Left renal pelvis (tissue), 4 donors: ENCODE measurements at places on chromosomes 4 and X. TPM values are rescaled to one million over a fixed set of nuclear protein-coding genes. Genes with fewer than 3 reads are reported as not detected.

GRCh38 chr4:7295197-7295910, 103.0 kb downstream of the SORCS2 start:
- no peak for DNase-seq

GRCh38 chr4:53935780-53936179, 128.6 kb downstream of the CHIC2 start:
- DNase-seq: no peak

The ZBTB33 gene
- polyA plus RNA-seq: 24.7 TPM

GRCh38 chr4:182102576-182102975, 140.6 kb upstream of the TENM3 start:
- no peak for DNase-seq

DNA sequence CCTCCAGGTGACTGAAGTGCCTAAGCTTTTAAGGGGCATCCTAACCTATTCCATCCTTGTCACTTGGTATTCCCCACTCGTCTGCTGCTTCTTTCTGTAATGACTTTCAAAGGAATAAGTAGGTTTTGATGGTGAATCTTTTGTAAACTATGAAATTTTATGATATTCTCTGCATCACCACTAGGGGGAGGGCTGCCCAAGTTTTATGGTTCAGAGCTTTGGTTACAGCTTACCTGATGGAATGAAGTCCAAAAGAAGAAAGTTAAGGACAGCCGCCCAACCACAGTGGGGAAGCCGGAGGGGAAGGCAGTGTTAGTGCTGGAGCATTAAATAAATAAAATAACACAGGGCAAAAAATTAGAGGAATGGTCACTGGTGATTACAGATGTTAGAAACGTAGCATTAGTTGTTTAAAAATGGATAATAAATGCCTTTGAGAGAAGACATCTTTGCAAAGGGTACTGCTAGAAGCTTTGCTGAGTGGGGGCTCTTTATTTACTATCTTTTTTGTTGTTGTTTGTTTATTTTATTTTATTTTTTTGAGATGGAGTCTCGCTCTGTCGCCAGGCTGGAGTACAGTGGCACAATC, 204.9 kb downstream of the GBA3 start:
- DNase-seq: no peak

The MAGEC1 gene
- polyA plus RNA-seq: not detected

DNA sequence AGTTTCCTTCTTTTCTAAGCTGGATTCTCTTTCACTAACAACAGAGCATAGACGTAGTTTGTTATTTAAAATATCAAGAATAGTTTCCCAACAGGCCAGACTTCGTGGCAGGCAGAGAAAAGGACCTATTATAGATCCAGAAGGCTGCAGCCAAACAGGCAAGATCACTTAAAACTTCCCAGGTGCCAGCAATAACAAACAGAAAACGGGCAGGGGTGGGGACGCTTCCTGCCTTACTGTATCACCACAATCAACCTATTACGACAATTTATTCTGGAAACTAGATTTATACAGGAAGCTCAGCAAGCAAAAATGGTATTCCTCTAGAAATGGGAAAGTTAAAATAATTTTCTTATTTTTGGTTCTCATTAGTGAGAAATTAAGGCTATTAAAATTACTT, 22.1 kb downstream of the RWDD4 start:
- no peak for DNase-seq

The FDCSP gene
- 0.37 TPM for polyA plus RNA-seq

DNA sequence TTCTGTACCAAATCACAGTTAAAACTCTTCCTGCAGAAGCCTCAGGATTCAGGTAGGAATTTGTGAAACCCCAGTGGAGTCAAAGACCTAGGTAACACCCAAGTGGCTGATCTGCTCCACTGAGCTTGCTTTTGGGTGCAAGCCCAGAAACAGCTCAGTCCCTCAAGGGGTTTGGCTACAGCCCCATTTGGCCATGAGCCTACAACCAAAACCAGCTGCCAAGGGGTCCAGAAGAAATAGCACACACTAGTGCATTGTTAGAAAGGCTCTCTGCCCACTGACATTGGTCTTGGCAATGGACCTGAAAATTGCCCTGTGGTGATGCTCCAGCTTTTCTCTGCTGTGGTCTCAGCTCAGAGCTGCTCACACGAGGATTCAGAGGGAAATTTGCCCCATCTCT, 577.4 kb upstream of the INTU start:
- no peak for DNase-seq

DNA sequence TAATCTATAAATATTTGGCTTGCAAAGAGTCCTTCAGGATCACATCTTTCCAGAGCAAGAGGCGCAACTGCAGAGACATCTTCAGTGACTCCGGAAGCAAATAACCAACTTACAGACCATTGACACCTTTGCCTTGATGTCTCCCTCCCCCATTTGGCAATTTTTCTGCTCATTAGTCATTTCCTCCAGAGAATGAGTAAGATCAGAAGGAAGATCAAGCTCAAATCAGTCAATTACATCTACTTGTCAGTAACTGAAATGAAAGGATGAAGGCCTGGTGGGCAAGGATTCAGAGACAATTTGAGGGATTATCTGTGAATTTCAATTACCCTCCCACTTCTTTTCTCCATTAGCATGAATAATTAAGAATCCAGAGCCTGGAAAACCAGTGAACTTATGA, 665.6 kb upstream of the CPEB2 start:
- DNase-seq: no peak

DNA sequence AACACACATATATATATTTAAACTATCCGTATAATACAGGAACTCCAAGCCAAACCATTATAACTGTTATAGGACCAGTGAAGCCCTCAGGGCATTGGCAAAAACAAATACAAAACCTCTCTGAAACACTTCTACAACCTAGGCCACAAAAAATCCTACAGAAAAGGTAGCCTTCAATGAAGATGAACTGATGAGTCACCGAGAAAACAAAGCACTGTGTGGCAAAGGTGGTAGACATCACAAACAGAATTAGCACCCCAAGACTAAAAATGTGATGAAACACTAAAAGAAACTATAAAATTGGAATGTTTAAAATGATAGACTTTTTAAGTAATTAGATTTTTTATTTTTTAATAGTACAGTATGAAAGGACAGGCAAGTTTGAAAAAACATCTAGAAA, 5.5 kb upstream of the HSPA4L start:
- DNase-seq: no peak

The RHOH gene
- 0.67 TPM for polyA plus RNA-seq

The UGT8 gene
- polyA plus RNA-seq: 63.2 TPM

The ARSJ gene
- 16.1 TPM for polyA plus RNA-seq

DNA sequence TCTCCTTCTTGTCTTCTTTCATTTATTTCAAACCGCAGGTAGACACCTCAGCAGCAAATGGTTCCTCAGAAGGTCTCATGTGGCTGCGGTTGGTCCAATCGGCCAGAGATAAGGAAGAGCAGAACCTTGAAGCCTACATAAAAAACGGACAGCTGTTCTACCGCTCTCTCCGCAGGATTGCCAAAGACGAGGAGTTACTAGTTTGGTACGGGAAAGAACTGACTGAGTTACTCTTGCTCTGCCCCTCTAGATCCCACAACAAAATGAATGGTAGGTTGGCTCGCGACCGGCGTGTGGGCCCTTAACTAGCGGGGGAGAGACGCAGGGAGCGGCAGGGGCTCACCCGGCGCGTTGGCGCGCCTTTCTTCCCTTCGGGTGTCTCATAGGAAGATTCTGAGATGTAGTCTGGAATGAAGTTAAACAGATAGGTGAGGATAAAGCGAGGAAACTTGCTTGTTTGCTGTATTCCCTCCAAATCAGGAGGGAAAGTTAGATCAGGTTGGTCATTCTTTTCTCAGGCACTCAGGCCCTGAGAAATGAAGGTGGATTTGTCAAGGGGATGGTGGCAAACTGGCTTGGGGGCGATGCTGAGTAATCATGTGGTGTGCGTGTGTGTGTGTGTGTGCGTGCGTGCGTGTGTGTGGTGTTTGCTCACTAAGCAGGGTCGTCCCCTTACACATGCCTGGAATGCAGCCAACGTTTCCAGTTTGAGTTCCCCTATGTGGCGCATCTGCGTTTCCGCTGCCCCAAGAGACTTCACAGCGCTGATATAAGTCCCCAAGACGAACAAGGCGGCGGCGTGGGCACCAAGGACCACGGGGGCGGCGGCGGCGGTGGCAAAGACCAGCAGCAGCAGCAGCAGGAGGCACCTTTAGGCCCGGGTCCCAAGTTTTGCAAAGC, 4.2 kb downstream of the PRDM8 start:
- DNase-seq: no peak

GRCh38 chrX:21764008-21764407, 6.1 kb upstream of the SMPX start:
- no peak for DNase-seq

- no peak for DNase-seq
Measured at GRCh38 chr4:85555206-85555605, 80.3 kb downstream of the ARHGAP24 start.

GRCh38 chrX:17564689-17565409, 172.4 kb upstream of the SCML1 start:
- DNase-seq: no peak

GRCh38 chr4:155071962-155072361, 136.5 kb upstream of the NPY2R start:
- DNase-seq: no peak

DNA sequence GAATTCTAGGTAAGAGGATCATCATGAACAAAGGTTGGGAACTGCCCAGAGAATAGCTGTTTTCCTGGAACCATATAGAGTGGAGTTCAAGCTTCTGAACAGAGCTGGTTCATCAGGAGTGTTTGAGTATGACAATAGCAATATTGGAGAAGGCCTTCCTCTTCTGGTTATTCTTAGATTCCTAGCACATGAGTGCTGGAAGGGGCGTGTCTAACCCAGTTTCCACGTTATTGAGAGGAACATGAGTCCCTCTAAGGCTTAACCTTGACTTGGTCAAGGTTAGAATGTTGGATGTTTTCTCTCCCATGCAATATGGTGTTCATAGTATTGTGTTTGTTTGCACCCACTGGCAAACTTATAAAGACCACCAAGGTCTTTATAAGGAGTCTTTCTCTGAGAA, 101.3 kb downstream of the TSPAN7 start:
- DNase-seq: no peak

The EGF gene
- 3.8 TPM for polyA plus RNA-seq

The NIPAL1 gene
- polyA plus RNA-seq: 13.2 TPM

The HPGDS gene
- polyA plus RNA-seq: 5.4 TPM

DNA sequence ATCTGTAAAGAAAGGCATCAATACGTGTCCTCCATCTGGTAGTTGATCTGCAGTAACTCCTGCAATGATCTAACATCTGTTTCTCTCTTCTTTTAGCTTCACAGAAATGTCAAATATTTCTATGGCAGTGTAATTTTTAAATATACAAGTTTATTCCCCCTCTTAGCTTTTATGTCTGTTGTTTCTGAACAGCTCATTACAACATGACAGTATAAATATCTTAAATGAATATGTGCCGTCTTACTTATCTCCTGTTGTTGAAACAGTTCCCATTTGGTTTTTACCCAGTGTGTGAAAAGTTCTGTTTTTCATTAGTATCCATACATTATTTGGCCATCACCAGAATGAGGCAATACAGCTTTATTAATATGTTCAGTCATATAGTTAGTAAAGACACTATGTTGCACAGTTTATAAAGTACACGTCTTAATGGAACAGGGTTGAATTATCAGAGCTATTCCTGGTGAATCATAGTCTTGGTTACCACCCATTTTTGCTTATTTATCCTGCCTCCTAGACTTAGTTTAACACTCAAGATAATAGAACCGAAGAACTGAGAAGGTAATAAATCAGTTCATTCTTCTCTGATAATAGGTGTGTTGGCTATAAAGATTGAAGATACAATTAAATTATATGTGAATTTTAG, 321.6 kb downstream of the TENM3 start:
- DNase-seq: no peak

The SATL1 gene
- 0.66 TPM for polyA plus RNA-seq

DNA sequence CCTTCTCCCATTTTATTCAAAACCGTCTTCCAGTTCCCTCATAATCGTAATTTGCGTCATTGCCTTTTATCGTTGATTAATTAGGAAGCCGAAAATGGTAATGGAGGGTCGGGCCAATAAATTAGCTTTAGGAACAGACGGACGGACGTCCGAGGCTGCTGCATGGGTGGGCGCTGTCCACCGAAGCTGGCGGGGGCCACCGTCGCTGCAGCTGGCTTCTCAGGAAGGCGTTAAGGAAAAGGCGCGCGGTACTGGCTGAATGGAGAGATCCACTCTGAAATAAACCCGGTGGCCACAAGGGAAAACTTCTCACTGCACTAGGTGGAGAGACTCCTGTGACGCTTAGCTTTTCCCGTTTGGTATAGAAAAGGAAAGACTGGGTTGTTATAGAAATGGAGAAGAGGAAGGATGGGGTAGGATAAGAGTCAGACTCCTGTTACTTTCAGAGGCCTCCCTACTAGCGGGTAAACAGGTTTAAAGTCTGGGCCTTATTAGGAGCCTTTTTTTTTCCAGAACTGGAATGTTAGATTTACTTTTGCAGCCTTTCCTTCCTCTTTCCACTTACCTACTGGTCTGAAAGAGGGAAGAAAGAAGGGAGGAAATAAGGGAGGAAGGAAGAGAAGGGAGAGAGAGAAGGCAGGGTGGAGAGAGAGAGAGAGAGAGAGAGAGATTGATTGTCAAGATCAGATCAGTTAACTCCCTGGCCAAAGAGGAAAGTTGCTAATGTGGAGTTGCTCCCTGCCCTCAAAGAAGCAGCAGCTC, 11.3 kb upstream of the PRDM8 start:
- no peak for DNase-seq

- no peak for DNase-seq
Measured at GRCh38 chr4:38088321-38088720, 128.1 kb downstream of the PTTG2 start.

DNA sequence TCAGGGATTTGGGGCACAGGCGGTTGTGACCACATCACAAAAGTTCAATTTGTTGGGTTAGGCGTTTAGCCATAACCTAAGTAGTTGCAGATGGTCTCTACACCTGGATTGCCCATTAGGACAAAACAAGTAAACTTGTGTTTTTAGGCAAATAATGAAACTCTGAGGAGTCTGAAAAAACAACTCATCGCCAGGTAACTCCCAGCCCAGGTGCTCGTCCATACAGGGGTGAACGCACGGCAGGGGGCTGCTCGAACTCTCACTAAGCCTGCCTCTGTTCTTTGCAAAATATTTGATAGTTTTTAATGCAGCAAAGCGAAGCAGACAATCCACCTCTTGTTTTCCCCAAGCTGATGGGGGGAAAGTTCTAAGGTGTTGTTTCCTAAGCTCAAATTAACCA, 559 bp upstream of the RHOH start:
- DNase-seq: no peak
